ENCODE measurements at places on chromosomes 6 and 20.

GRCh38 chr20:63118303-63119120 is 97.4 kb downstream of the YTHDF1 start:
- DNase-seq, result no peak

DNA sequence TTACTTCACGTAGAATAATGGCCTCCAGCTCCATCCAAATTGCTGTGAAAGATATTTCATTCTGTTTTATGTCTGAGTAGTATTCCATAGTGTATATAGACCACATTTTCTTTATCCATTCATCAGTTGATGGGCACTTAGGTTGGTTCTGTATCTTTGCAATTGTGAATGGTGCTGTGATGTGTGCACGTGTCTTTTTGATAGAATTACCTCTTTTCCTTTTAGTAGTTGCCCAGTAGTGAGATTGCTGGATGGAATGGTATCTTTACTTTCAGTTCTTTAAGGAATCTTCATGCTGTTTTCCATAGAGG is 91.8 kb downstream of the CARMIL1 start:
- no peak for DNase-seq

GRCh38 chr6:163599136-163599535 is 184.6 kb downstream of the QKI start:
- no peak for DNase-seq

- no peak for DNase-seq
These were observed 39.5 kb downstream of the NCR2 start for GRCh38 chr6:41374618-41375590.

- DNase-seq, result no peak
These were observed 142.2 kb downstream of the NFATC2 start for GRCh38 chr20:51400051-51400926.

DNA sequence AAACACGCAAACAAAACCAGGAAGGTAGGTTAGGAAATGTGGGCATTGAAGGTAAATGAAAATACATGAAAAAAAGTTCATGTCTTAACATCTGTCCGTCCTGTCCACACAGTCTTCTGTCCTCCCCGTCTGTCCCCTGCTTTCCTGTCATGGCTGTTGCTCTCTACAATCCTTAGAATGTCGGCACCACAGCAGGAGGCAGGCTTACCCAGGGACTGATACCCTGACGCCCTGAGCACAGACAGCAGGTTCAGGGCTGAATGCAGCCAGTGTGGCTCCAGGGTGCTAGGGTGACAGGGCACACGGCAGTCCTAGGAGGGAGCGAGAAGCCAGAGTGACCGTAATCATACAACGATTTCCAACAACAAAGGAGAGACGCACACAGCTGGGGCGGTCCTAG is 123.7 kb downstream of the IRF4 start:
- no peak for DNase-seq

GRCh38 chr6:3752531-3753227 is 1.2 kb upstream of the PXDC1 start:
- no peak for DNase-seq
